NCI-H2227 treated with DMSO at 0.1 percent for 48 hours (cell line): ENCODE measurements at places on chromosomes 5 and 9.

GRCh38 chr5:161230221-161230620 is 316.3 kb downstream of the GABRB2 start:
- DNase-seq, result no peak

DNA sequence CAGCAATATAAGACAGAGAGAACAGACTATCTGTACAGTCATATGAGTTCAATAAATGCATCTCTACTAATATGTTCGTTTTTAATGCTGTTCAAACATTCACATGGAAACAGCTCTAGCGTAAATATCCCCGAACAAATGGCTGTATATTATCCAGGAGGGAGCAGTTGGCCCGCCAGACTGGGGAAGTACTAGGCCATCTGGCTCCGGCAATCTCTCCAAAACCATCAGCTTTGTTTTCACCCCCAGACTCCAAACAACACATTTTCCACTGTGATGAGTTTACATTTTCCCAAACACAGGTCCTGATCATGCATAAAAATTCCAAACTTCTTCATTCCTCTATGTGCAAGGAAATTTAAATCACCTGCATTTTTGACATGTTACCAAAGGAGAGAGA is 8.7 kb downstream of the EBF1 start:
- DNase-seq, result no peak

DNA sequence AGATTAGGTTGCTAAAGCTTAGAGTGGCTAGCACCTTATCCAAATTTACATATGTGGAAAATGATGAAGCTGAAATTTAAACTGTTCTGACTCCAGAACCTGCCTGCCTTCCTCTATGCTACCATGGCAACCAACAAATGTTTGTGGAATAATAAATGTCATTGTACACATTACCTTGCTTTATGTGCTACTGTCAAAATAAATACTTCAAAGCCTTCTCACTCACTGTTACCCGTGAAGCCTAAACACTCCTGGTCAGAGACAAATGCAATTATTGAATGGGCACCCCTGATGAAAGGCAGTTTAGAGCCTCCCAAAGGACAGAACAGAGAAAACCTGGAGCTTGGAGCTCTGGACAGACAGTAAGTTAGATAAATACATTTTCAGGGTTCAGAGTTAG is 158.6 kb downstream of the FAM114A2 start:
- DNase-seq, result no peak

GRCh38 chr5:179278119-179278518 is 67.1 kb downstream of the ADAMTS2 start:
- no peak for DNase-seq

DNA sequence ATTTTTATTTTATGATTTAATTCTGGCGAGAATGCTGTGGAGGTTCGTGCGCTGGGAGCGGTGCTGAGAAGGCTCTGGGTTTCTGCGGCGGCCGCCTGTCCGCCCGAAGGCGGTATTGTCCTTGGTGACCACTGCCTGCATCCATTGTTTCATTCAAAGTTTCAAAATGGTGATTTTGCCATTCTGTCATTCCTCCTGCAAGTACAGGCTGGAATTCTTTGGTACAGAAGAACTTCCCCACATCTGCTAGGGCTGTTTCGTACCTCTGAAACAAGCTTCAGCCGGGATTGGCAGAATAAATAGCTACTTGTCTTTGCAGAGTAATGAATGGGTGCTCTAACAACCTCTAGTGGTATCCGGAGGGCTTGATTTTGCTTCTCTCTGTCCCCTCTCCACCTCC is 112.6 kb upstream of the CACNA1B start:
- DNase-seq, result no peak

GRCh38 chr9:95204710-95205109 is 112.8 kb downstream of the FANCC start:
- DNase-seq, result no peak

DNA sequence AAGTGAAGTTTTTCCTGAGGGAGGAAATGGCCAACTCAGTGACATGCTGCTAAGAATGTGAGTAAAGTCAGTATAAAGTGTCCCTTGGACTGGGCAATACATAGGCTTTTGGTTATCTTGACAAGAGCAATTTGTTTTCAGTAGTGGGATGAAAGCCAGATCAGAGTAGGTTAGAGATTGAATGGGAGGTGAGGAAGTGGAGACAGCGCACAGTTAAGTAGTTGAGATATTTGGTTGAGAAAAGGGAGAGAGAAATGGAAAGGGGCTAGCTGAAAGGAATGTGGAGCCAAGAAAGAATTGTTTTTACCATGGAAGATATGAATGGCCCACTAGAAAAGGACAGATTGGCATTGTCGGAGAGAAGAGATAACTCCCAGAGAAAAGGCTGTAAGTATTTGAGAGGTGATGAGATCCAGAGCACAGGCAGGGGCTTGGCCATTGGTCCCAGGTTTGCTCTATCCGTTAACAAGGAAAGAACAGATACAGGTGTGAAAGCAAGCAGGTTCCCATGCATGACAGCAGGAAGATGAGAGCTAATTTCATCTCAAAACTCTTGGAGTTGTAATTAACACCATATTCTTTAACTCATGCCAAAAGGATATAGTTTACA is 392.0 kb downstream of the NR2F1-AS1 start:
- DNase-seq, result no peak

- no peak for DNase-seq
These were observed 48.9 kb downstream of the DAB2IP start for GRCh38 chr9:121700165-121700831.

- no peak for DNase-seq
These were observed 134.9 kb downstream of the GABBR2 start for GRCh38 chr9:98573749-98574278.
